Mesothelial cell of epicardium (in vitro differentiated cells): ENCODE measurements at places on chromosomes 12 and 14.

DNA sequence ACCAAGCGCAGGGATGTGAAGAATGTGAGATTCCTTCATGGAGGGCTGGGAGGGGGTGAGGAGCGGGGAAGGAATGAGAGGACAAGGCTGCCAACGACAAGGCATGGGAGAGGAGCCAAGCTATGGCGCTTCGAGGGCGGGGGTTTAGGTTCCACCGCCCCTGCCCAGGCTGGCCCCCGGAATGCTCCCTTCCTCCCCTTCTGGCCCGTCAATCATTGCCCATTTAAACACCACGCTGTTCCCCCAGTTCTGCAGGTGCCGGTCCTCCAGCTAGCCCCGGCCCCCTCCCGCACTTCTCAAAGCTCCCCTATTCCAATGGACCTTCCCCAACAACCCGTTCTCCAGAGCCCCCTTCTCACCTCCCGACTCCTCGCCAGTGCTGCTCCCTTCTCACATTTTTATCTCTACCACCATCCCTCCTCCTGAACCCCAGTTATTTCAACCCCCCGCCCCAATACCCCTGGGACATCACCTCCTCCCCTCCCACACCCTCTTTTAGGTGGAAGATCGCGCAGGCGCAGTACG is 428 bp downstream of the RNF41 start:
- DNase-seq = no peak

DNA sequence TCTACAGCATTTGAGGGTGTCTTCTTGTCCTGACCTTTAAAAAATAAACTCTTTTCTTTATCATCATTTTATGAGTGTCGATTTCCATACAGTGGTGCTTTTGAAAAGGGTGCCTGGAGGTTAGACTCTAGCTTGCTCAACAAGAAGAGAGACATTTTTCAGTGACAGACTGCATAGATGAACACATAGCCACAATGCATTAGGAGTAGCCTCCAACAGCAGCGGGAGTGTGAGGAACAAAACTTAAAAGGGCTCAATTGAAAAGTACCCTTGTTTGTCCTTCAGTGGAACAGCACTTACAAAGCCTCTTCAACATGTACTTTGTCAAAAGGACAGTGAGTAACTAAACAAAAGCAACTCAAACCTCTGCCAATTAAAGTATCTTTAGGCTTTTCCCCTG is 119.3 kb downstream of the SOX5 start:
- no peak for DNase-seq

DNA sequence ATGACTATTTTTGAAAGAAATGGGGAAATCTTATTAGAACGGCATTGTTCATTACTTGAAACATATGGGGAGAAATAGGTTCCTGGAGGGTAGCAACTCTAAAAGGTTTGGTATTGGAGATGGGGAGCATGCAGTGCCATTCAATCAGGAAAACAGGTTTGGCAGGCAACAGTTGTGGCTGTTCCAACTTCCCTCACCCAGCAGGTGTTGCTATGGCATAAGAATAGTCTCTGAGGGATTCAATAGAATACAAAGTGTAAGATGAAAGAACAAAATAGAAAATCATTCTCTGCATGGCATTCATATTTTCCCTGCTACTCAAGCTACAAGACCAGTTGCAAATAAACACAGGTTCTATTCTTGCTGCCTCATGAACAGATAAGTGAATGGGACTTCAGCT is 393.3 kb upstream of the RPL10L start:
- no peak for DNase-seq

- DNase-seq = no peak
Measured at GRCh38 chr12:1834186-1834925, 14.0 kb downstream of the LRTM2 start.

DNA sequence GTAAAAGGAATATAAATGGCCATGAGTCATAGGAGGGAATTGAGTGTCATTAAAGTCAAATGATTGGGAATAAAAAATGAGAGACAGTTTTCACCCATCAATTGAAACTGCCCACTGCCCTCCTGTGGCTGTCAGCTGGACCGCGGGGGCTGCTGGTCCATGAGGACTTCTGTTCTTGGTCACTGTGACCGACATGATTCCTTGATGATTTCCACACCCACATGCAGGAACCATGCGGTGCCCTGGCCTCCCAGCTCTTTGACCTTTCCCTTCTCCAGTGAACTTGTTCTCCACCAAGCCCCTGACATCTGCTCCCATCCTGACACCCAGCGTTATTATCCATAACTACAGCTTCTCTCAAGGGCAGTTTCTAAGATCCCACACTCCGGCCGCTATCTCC is 48.4 kb downstream of the C12orf75 start:
- no peak for DNase-seq

DNA sequence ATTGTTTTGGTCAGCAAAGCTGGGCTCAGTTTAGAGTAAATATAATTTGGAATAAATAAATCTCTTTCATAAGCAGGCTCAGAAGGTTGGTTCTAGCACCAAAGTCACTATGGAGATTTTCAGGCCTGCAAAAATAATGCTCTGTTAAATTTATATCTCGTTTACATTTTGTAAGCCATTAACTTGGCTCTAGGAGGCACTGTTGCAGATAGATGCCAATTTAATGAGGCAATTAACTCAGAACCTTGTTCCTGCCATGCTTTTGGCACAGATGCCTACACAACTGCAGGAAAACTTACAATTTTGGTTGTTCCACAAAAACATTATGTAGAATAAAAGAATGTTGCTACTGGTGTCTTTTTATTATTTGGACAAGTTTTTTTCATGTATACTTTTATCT is 428.1 kb downstream of the FLRT2 start:
- DNase-seq = no peak

GRCh38 chr12:92600052-92600451 is 102.7 kb upstream of the PLEKHG7 start:
- DNase-seq = no peak

GRCh38 chr12:968545-968944 is 19.1 kb upstream of the RAD52 start:
- no peak for DNase-seq

- DNase-seq = no peak
Measured at GRCh38 chr12:93847517-93848474, 170.6 kb downstream of the CRADD start.

DNA sequence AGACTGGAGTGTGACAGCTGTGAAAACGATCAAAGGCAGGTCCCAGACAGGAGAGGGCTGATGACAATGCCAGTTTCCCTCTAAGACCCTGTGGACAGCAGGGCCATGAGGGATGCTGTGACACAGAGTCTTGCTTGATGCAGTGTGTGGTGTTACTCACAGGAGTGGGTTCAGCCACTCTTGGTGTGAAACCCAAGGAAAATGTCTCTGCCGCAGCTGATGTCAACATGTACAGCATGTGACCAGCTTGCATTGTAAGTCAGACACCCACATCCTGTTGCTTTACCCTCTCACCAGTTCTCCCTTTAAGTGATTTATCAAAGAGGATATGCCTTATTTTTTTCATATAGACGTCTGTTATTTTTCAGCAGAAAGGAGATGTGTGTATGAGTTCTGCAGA is 268.6 kb downstream of the BTG1 start:
- no peak for DNase-seq

- no peak for DNase-seq
Measured at GRCh38 chr14:49014476-49014875, 571.7 kb downstream of the RPS29 start.

- DNase-seq = no peak
Measured at GRCh38 chr14:56687123-56687522, 107.5 kb downstream of the TMEM260 start.

DNA sequence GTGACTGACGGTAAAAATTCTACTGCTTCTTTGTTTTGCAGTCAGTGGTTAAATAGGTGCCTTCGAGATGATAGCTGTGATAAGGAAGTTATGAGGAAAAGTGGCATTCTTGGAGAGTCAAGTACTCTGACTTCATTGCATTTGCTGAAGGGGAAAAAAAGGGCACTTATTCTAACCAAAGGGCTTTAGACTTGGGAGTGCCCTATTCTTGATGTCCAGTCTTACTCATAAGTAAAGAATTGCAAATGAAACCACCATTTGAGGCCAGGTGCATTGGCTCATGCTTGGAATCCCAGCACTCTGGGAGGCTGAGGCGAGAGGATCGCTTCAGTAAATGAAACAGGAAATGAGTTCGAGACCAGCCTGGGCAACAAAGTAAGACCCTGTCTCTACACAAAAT is 40.3 kb downstream of the BRAP start:
- no peak for DNase-seq

DNA sequence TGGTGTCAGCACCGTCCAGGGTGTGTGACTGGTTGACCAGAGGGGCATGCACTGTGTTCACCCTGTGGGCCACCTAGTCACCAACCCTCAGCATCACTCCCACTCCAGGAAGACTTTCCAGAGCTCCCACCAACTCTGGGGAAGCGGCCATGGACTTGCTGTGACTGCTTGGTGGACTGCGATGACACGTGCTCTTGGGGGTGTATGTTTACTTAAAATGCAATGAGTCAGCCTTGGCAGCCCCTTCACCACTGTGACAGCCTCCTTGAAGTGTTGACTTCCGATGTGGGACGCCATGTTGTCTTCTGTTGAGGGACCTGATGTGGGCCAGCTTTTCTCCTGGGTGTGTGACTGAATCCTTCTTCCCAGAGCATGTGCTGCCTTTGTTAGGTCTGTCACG is 151.1 kb upstream of the RTL1 start:
- no peak for DNase-seq
